Dermis microvascular lymphatic vessel endothelial cell (primary cell): ENCODE measurements at places on chromosomes 7 and 10. TPM values are rescaled to one million over a fixed set of nuclear protein-coding genes. Genes with fewer than 3 reads are reported as not detected.

DNA sequence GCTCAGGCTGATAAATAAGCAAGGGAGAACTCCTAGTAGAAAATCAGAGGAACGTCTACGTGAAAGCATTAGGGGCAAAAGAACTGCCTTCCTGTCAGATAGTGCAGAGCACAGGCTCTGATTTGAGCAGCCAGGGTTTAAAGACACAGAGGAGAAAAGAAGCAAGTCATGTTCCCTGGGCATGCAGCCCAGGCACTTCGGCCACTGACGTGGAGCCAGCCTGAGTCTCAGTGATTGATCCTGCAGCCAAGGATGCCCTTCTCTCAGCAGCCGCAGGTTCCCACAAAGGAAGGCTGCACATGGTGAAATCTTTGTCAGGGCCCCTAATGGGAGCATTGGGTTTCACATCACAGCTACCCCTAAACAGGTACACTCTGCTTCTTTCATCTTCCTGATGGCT, 161.7 kb upstream of the HPS1 start:
- DNase-seq: no peak

DNA sequence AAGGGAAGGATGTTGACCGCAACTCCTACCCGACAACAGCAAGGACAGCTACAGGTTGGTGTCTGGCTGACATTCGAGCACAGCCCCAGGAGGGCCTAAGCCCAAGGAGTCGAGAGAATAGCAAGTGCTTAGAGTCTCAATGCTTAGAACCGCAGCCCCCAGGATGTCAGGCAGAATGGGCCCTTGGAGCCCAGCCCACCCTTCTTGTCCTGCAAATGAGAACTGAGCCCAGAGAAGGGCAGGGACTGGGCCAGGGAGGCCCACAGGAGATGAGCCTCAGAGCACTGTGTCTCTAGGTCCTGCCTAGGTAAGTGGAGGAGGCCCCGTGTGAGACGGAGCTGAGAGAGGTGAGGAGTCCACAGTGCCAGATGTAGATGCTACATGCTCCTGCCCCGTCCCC, 173.3 kb upstream of the ZMIZ1 start:
- DNase-seq: no peak

TRIM24 gene
- 6.2 and 11.0 TPM in 2 replicates for total RNA-seq

EZH2 gene
- total RNA-seq: 8.5 and 11.8 TPM in 2 replicates

- DNase-seq: no peak
These were observed 58.8 kb upstream of the SRRM3 start for GRCh38 chr7:76142861-76143260.

DNA sequence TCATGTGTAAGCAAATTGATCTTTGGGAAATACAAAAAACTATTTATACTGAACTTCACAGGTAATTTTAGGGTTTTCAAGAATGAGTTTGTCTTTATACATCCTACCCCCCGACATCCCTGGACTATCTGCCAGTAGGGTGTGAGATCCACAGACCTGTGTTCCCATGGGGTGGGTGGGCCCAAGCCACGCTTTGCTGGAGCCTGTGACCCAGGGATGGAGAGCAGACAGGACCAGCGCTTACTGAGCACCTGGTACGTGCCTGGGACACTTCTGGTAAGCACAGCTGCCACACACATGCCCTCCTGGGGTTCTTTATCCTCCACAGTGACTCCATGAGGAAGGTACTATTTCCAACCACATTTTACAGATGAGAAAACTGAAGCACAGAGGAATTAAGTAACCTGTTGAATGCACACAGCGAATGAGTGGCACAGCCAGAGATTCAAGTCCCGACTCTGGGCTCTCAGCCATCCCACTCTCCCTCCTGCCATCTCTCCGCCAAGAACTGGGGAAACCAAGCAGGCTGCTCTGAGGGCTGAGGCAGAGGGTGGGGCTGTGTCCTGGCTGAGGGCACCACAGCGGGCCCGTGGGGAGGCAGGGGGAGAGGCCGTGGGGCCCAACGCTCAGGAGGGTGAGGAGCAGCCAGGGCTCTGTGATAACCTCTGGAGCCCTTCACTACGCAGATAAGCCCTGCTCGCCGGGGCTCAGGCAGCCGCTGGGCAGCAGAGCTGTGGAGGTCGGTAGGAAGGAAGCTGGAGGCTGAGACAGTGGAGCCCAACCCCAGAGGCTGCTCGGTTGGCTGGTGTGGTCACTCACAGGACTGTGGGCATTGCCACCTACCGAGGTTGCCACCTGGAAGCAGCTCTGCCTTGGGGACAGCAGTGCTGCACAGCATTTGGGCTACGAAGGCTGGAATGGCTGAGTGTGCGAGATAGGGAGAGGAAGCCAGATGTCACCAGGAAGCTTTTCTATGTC, 124.2 kb downstream of the ARHGAP22 start:
- no peak for DNase-seq

DNA sequence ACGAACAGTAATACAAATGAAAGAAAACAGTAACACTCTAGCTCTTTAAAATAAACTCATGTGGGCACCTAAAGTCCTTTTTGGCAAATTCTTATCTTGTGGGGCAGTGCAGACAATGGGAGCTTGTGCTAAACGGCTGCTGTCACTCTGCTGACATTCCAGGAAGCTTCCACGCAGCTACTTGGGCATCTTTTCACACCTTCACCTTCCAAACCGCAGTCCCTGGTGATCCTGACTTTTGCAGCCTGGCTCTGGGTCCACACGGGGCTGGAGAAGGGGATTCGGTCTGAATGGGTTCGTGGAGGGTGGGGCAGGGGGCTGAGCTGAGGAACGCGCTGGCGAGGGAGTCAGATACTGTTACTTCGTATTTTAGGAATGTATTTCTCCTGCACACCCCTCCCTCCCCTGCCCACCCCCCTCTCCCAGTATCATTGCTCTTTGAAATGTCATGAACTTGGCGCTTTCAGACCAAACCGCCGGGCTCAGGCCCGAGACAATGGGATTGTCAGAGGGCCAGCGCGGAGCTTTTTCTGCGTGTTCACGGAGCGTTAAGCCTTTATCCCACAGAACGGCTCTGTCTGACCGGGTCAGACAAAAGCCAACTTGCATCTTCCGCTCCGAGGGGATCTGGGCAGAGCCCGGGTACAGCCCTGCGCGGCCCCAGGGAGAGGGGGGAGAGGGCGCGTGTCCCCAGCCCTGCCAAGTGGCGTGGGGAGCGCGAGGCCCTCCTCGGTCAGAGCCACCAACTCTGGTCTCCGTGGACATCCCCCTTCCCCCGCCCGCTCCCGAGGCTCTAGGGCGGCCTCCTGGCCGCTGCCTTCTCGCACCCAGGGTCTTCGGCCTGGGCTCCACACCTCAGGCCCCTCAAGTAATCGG, 76.7 kb upstream of the EN2 start:
- DNase-seq: no peak

- no peak for DNase-seq
These were observed 128.5 kb downstream of the WDR11 start for GRCh38 chr10:120979435-120980278.
